ENCODE measurements at places on chromosomes 2 and 18.

DNA sequence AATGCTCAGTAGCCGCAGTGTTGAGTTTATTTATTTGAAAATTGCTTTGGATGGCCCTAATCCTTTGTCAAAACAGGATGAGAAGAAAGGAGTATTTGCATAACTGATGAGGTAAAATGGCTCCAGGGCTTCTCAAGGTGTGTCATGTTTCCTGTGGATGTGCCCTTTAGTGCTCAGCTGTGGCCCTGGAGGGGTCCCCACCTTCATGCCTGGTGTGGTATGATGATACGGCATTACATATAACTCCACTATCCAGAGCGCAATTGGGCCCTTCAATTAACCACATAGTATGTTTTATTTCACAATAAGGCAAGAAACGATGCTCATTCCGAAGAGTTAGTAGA lies 39.8 kb upstream of the TMEM178A start:
- no peak for DNase-seq

DNA sequence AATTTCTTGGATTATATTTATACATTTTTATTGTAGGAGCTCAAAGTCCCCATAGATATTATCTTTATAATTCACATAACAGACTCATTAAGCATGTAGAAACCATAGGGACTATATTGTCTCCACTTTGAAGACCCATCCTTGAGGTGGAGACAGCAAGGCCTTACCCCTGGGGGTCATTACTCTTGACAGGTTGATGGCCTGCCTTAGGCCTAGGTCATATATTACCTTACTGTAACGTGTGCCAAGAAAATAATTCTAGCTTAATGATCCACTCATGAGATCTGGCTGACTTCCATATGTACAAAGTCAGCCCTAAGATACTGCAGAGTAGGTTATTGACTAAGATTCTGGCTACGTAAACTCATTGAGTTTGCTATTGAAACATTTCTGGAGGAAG lies 65.4 kb upstream of the GLS start:
- DNase-seq, result no peak

DNA sequence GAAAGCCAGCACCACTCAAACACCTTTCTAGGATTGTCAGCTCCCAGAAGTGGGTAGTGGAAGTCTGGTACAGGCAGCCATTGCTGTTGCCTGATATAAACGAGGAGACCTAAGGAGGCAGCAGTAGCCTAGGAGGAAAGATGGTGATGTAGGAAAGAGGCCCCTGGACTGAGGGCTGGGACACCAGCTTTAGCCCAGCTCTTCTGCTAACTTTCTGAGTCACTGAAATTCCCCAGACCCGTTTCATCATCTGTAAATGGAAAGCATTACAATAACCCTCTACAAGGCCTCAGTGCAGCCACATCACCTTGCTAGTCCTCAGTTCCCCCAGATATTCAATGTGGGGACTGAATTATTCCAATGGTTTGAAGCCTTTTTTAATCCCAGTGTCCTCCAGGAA lies 336.5 kb downstream of the TNS1 start:
- no peak for DNase-seq

GRCh38 chr2:2332381-2332780 lies 1.3 kb upstream of the MYT1L start:
- no peak for DNase-seq

GRCh38 chr2:231228223-231228622 lies 29.8 kb downstream of the ARMC9 start:
- DNase-seq, result no peak

DNA sequence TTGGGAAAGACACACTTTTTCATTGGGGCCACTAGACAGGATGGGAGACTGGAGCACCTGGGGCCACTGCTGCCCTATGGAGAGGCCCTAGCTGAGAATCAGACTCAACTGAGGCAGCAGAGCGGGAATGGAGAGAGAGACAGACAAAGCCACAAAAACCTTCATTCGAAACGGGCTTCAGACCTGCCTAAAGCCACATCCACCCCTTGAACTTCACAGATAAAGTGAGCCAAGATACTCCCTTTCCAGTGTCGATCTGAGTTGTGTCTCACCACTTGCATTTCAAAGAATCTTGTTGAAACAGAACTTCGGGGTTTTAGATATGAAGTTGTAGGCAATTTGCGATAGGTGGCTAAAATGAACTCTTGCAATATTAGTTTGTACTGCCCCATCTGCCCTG lies 11.3 kb upstream of the LDLRAD4 start:
- DNase-seq, result no peak
